ENCODE measurements at places on chromosomes 6 and 20.

DNA sequence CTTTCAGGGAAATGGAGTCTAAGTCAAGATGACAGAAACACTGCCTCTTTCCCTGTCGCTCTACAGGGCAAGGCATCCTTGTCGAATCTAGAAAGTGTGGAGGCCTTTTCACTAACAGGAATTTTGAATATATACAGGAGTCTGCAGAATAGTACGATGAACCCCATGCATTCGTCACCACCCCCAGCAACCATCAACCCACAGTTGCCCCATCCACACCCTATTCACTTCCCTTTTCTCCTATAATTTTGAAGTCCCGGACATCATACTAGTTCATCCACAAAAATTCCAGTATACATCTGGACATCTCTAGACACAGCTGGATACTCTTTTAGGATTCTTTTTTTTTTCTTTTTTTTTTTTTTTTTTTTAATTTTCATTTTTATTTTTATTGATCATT, 80.7 kb upstream of the RIN2 start:
- no peak for DNase-seq

GRCh38 chr20:36854348-36855240, 21.3 kb upstream of the TLDC2 start:
- no peak for DNase-seq

- no peak for DNase-seq
Observed at GRCh38 chr6:168827586-168827871, 386.5 kb downstream of the SMOC2 start.

- DNase-seq: no peak
Observed at GRCh38 chr20:24984961-24985640, 7.5 kb downstream of the APMAP start.

GRCh38 chr6:16670183-16670582, 91.1 kb downstream of the ATXN1 start:
- no peak for DNase-seq

DNA sequence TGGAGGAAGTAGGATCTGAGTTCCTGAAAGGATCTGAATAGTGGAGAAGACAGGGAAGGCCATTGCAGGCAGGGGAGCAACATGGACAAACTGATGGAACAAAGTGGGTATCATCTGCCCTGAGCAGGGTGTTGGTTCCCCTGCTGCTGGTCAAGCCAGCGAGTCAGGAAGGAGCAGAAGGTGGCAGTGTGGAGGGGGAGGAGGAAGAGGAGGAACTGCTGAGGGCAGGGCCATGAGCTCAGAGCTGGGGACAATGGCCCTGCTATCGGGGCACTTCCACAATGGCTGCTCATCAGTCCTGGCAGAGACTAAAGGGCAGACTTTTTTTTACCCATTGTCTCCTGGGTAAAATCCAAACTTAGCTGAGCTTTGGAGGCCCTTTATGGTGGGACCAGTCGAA, 13.6 kb downstream of the CNBD2 start:
- DNase-seq: no peak

DNA sequence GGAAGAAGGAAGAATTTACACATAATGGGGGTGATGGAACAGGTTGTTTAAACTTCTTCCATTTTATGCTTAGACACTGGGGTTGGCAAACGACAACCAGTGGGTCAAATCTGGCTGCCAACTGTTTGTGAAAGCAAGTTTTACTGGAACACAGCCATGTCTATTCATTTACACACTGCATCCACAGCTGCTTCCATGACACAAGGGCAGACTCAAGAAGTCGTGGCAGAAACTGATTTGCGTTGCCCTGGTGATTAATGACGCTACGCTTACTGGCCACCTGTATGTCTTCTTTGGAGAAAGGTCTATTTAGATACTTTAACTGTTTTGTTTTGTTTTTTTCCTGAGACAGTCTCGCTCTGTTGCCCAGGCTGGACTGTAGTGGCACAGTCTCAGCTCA, 19.0 kb downstream of the CTCFL start:
- no peak for DNase-seq

- DNase-seq: no peak
Observed at GRCh38 chr6:46138281-46138680, 8.5 kb downstream of the ENPP4 start.

DNA sequence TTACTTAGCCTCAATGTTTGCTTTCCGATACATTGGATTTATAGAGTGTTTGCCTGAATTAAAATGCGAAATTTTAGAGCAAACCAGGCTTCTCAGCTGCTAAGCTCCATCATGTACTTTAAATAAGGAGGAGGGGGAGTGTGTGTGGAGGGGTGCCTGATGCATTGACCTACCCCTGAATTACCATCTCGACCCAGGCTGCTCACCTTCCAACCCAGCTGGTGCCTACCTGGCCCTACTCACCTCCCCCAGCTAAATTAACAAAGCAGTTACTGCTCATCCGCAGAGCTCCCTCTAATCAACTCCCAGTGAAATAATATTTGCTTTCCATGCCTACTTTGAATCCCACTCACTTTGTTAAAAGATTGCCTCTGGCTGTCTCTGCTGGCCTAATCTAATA, 544.5 kb downstream of the MAFB start:
- DNase-seq: no peak

DNA sequence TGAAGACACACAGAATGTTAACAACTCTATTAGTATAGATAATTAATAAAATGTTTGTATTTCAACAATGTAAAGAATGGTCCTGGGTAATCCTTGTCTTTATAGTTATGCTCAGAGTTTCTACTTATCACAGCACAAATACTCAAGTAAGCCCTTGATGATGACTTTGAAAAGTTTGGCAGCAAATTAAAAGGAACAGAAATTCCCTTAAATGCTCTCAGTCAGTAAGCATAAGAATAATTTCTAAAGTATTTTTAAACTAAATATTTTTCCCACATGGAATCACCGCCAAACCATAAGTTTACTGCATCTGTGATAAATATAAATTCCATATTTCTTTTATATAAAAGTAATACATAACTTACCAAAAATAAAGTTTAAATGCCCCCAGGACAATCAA, 96.1 kb downstream of the COL12A1 start:
- no peak for DNase-seq

- DNase-seq: peak; percentile 37
Observed at GRCh38 chr6:30013291-30013922, 47.7 kb upstream of the POLR1H start.

- no peak for DNase-seq
Observed at GRCh38 chr6:25360621-25361020, 81.4 kb downstream of the CARMIL1 start.

- no peak for DNase-seq
Observed at GRCh38 chr20:17807651-17808050, 107.9 kb downstream of the BANF2 start.

- no peak for DNase-seq
Observed at GRCh38 chr6:44869321-44869897, 458.7 kb upstream of the RUNX2 start.

GRCh38 chr6:167660944-167661551, 165.7 kb upstream of the AFDN start:
- DNase-seq: no peak

GRCh38 chr20:38181207-38181801, 16.2 kb upstream of the TGM2 start:
- no peak for DNase-seq

GRCh38 chr6:50927800-50928199, 109.1 kb downstream of the TFAP2B start:
- DNase-seq: no peak

GRCh38 chr6:56953597-56954402, 1.1 kb upstream of the BEND6 start:
- DNase-seq: peak; percentile 21

- no peak for DNase-seq
Observed at GRCh38 chr6:19158586-19158985, 678.6 kb upstream of the ID4 start.

- DNase-seq: no peak
Observed at GRCh38 chr6:79570129-79571029, 33.1 kb upstream of the LCA5 start.

DNA sequence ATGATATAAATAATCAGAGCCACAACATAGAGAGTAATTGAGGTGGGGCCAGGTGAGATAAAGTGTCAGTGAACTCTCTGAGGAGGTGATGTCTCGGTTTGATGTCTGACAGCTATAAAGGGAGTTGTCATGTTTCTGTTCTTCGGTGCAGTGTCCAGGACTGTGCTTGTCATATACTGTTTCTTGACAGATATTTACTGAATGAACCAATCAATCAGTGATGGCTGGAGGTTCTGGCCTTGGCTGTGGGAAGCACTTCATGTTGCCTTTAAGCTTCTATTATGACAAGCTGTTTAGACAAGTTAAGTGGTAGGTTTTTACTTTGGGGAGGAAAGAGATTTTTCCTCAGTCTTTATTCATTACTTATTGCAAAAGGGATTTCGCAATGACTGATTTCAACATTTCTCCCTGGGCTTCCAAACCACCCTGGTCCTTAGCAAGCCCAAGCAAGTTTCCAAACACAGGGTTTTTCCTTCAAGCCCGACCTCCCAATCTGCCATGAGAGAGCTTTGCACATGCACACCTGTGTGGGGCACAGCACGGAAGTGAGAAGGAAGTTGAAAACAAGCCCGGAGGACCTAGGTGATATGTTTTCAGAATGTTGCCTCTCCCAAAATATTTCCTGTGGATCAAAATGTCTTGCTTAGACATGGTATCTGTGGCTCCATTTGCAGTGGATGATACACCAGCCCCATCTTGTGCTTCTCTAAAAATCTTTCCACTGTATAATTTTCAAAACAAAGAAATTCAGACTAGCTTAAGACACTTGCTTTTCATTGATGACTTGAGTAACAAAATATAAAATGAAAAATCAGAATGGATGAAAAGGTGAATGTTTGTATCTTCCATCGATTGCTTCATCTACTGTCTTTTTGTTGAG, 567.3 kb upstream of the BTBD3 start:
- no peak for DNase-seq

- DNase-seq: no peak
Observed at GRCh38 chr6:22600059-22600458, 30.7 kb downstream of the HDGFL1 start.

DNA sequence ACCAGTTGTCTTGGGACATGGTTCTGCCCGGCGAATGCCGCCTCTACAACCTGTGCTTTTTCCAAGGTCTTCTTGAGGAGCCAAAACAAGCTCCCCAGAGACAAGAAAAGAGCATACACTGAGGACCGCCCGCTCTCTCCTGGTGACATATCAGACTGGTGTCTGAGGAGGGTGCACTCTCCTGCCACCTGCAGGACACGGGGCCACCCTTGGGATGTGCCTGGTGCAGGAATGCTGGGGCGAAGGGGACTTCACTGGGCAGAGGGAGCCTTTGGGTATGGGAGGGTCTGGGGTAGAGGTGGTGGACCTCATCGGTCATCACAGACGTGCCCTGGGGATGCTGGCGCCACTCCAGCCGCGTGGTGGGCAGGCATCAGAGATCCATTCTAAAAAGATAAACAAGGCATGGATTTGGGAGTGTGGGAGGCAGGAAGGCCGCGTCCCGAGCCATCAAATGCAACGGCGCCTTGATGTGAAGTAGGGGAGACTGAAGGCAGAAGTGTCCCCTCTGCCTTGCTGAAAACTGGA, 163.3 kb downstream of the CD83 start:
- no peak for DNase-seq

GRCh38 chr20:1242530-1242929, 16.7 kb downstream of the RAD21L1 start:
- DNase-seq: no peak

DNA sequence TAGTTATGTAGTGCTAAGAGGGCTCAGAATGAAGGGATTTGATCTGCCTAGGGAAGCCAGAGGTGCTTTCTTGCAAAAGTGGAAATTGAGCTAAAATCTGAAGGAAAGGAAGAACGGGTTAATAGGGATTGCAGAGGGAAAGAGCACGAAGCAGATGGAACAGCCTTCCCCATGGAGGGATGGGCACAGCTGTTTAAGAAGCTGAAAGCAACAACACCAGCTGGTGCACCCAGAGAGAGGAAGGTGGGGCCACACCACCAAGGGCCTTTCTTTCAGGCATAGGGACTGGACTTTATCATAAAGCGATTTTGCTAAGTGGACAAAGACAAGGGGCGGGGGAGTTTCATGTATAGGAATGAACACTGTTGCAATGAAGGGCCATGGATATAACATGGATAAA, 65.8 kb upstream of the SNRPB2 start:
- no peak for DNase-seq

DNA sequence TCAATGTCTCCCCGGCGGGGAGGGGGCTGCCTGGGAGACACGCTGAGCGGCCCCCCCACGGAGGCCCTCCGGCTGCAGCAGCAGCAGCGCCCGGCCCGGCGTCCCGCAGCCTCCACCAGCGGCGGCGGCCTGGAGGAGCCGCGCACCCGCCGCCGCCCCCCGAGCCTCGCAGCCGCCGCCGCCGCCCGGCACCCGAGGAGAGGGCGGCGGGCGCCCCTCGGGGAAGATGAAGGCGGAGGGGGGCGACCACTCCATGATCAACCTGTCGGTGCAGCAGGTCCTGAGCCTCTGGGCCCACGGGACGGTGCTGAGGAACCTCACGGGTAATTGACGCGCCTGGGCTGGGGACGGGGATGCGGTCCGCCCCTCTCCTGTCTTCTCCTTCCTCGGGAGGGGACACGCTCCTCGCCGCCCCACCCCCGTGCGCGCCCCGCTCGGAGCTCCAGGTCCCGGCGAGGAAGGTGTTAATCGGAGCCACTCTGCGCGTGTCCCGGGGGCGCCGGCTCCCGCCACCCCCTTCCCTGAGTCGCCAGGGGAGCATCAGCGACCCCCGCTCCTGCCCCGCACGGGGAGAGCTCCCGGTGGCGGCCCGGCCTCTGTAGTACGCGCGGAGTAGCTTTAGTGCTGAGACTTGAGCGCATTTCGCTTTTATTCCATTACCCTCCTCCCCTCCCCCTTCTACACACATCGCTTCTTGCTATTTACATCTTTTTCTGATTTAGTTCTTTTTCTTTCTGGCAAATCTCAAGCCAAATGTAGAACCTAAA, 686 bp downstream of the TMEM170B start:
- peak; percentile 50 for DNase-seq

DNA sequence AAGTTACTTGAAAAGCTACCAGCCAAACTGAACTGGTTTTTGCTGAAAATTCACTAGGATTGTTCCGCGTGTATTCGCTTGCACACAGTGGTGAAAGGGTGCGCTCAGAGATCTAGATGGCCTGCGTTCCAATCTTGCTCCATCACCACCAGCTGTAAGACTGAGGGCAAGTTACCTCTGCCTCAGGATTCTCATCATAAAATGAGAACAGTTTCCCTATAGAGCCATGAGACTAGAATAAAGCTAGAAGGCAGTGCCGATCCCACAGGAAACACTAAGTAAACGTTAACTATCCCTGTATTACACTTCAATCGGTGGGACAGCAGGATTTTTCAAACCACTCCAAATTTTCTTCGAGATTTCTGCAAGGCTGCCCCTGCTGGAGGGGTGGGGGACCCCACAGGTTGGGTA, 838 bp downstream of the AHCY start:
- DNase-seq: no peak

GRCh38 chr20:38725931-38726803, 1.9 kb downstream of the SLC32A1 start:
- DNase-seq: peak; percentile 76

GRCh38 chr20:63066506-63067265, 59.9 kb upstream of the BHLHE23 start:
- DNase-seq: no peak

DNA sequence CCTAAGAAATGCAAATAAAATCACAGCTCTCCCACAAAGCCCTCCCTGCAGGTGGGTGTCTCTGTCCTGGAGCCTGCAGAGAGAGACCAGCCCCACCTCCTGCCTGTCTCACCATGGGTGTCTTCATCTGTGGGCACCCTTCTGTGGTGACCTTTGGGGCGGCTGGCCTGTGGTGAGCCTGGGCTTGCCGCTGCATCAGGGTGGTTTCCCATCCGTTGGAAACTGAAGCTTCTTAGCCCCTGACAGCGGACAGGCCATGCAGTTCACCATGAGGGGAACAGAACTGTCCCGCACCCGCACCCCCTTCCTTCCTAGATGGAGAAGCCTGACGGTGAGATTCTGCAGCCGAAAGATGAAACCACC, 42.3 kb upstream of the FRMD1 start:
- DNase-seq: peak; percentile 29

Data from activated T-cell treated with anti-CD3 and anti-CD28 coated beads, Interleukin-2, amount 50 U/mL, for 48 hours (primary cell).